ENCODE measurements at places on chromosomes 5 and 9.

DNA sequence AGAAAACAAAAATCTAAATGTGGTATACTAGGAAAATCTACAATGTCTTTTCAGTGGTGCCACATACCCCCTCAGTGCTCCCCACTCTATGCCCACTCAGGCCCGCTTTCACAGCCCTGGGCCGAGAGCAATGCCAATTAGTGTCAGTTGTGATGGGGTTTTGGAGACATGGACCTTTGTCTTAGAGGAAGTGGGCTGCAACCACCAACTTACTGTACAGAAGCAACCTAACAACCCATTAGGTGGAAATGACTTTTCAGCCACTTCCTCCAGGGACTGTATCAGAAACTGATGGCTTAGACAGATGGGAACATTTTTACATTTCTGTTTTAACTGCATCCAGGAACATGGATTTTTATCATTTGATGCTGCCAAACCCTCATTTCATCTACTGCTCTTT lies 268.0 kb downstream of the BNC2 start:
- no peak for DNase-seq

DNA sequence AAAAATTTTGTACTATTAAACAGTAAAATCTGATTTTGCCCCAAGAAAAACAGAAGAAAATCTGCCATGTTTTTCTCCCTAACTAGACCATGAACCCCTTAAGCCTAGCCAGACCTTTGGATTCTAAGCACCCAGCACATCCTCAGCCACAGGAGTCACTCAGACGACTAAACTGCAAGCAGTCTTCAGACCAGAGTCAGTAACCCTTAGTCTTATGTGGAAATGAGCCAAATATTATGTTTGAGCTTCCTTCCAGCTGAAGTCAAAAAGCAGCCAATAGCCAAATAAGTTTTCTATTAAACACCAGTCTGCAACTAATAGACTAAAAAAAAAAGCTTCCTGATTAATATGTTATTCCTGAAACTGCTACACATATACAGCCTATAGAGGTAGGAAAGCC lies 47.4 kb downstream of the GOLPH3 start:
- DNase-seq = no peak

DNA sequence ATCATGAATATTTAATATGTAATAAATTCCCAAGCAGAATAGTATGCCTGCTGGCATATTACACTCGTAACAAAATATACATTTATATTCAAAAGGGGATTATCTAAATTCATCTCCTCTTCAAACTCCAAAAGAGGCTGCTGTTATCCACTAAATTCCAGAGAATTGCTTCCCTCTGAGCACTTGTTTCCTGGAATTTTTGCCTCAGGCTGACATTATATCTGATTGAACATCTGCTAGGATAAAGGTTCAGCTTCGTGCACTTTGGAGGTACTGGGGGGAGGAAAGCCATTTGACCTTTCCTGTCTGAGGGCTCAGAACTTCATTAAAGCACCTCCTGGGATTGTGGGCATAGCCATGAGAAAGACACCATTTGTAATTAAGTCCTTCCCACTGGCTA lies 4.3 kb upstream of the HAPLN1 start:
- DNase-seq = no peak

- DNase-seq = no peak
These were observed 45.4 kb downstream of the PCSK1 start for GRCh38 chr5:96387616-96388015.

DNA sequence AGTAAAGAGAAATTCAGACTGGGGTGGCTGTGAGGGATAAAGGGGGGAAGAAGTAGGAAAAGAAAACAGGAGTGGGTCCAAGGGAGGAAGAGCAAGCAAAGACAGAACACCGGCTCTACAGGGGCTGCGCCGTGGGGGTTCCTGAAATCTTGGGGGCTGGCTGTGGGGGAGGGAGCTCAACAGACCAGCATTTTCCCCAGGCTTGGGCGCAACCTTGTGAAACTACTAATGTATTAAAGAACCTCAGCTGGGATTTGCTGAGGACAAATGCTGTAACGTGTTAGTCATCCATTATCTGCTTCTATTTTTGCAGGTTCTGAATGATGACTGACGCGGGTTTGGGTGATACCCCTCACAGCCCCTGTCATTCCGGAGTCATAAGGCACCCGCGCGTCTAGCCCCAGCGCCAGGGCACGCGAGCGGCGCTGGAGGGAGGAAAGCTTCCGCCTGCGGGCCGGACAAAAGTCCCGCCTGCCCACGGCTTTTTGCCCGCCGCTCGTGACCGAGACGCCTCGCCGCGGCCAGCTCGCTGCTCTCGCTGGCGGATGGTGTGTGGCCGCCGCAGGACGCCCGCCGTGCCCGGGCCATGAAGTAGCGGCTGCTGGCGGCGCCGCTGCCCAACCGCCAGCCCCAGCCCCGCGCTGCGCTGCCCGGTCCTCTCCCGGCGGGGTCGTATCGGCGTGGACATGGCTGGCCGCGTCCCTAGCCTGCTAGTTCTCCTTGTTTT lies 110.6 kb downstream of the PAM start:
- peak; percentile 25 for DNase-seq

GRCh38 chr5:160315968-160316367 lies 3.6 kb upstream of the CCNJL start:
- no peak for DNase-seq

DNA sequence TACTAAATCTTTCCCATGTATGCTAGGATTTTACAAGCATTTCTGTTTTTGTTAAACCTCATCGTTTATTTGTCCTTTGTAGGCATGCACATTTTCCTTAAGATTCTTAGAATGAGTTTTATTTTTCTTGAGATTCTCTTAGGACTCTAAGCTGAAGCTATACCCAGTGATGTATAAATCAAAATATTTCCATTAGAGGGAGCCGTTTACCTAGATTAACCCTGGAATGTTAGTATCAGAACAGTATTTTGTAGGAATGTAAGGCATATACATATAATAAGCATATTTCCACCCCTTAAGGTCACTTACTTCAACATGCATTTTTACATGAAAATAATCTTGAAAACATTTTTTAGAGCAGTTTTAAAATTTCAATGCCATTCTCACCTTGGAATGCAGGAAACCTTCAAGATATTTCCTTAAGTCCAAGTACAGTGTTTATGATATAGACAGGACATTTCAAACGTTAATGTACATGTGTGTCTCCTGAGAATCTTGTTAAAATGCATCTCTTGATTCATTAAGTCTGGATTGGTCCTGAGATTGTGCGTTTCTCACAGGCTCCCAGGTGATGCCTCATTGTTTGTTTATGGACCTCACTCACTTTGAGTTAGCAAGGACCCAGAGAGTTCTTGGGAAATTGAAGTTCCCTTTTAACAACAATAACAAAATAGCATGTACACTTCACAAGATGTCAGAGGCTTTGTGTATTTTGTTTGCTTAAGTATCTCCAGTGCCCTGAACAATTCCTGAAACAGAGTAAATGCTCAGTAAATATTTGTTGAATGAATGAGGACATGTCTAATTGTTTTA lies 34.9 kb upstream of the FCHO2 start:
- peak; percentile 10 for DNase-seq

DNA sequence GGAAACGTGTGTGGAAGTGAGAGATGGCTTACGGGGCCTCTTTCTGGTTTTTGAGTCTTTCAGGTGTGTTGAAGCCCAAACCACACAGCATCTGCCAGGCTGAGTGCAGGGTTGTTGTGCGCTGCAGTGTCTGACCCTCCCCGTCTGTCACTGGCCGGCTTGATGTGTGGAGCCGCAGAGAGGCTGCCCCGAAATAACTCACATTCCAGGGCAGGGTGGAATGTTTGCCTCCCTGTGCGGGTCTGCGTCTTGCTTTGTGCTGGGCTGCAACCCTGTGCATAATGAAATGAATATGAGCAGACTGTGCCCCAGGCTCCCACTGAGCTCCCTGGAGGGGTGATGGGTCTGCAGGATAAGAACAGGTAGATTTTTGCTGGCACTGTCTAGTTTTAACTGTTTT lies 9.9 kb upstream of the PLEKHG4B start:
- no peak for DNase-seq

GRCh38 chr5:80291761-80292160 lies 28.0 kb upstream of the SPZ1 start:
- no peak for DNase-seq

DNA sequence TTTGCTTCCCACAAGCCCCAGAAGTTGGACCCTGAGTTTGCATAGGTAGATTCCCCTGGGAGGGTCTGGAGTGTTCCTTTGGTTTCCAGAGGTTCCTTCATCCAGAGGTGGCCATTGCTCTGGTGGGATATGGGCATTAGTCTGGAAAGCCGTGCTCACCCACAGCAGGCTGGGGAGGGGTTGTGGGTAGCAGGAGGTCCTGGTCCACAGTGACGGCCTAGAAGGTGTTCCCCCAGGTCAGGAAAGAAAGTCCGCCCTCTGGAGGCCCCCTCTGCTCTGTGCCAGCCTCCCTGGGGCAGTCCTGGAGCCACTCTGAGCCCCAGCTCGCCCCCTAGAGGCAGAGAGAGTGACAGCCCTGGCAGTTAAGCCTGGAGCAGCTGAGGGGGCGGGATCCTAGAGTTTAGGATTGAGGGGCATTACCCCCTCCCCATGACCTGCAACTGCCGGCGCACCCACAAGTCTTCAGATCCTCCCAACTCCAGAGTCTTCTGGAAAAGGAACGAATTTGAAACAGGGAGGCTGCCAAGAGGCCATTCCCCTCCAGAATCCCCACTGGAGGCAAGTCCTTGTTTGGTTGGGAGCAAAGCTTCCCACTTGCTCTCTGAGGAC lies 36.8 kb downstream of the NDST1 start:
- DNase-seq = peak; percentile 55

- DNase-seq = no peak
These were observed 185.8 kb downstream of the DEPDC1B start for GRCh38 chr5:60514152-60514551.

- DNase-seq = no peak
These were observed 9.1 kb downstream of the WWC1 start for GRCh38 chr5:168300326-168301182.

DNA sequence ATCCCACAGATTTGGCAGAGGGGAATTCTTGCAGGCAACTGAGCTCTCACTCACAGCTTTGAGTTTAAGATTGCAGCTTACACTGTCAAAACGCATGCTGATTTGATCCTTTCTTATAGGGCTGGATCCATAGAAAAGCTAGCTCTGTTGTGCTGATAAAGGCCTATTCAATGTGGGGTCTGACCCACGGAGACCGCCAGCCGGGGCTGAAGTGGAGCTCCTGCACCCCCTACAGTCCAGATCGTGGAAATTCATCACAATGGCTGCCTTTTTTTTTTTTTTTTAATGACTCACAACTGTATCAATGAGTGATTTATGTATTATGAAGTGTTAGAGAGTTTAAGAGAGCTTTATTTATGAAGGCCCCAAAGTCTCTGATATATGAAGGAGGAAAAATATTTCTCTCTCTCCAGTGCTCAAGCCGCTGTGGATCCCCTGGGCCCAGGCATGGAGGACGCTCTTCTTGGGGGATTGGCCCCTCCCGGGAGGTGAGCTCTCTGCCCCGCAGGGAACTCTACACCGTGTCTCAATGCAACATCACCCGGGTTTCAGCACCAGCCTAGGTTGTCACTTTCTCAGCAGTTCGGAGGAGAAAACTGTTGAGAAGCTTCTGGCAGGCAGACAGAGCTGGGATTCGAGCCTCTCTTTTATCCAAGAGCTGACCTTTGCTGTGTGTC lies 700.2 kb downstream of the IRX1 start:
- DNase-seq = no peak

DNA sequence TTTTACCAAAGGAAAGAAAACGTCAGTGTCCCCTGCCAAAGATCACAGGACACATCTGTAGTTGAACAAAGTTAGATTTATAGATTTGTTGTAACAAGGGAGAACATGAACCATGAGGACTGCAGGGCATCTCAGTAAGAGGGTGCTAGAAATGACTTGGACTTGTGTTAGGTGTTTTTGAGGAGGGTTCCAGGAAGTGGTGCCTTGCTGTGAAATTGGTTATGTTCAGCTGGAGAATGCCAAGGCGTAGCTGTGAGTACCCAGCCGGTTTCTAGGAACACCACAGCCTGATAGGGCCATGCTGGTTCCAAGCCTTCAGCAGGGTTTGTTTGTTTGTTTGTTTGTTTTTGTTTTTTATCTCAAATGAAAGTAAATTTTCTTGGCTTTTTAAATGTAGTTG lies 5.3 kb downstream of the SPEF2 start:
- no peak for DNase-seq

GRCh38 chr9:137494104-137494544 lies 35.0 kb upstream of the NSMF start:
- DNase-seq = no peak

DNA sequence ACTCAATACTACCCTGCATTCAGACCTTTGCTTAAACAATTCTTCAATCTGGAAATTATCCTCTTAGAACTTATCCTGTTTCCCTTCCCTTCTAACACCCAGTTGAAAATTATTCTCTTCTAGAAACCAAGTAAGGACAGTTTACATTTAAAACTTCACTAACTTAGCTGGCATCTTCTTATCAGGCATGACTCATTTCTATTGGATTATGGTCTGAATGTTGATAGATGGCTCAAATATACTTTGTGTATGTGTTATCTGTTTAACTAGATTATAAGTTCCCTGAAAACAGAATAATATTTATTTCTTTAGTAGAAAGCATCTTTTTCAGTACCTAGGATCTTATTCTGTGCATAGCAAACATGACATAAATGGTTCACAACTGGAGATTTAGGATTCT lies 161.9 kb downstream of the PPP2R2B start:
- no peak for DNase-seq

DNA sequence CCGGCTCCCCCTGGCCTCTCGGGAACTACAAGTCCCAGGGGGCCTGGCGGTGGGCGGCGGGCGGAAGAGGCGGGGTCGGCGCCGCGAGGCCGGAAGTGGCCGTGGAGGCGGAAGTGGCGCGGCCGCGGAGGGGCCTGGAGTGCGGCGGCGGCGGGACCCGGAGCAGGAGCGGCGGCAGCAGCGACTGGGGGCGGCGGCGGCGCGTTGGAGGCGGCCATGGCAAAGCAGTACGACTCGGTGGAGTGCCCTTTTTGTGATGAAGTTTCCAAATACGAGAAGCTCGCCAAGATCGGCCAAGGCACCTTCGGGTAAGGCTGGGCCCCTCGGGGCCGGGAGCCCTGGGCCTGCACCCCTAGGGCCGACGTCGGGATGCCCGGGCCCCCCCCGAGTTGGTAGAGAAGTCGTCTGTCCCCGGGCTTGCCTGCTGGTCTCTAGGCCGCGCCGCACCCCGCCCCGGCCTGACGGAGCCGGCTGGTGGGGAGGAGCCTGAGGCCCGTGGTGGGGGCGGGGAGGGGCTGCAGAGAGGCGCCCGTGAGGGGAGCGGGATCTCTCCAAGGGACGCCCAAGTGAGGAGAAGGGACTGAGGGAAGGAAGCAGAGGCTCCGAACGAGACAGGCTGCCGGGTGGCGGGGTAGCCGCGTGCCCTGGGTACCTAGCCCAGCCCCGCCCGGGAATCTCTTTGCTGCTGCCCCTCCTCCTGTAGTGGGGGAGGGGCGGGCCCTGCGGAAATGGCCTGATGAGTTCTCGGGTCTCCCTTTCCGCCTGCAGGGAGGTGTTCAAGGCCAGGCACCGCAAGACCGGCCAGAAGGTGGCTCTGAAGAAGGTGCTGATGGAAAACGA lies at the start of gene CDK9:
Gene CDK9, plus strand, starts transcription at position 102 of the 840 bp plus-strand sequence. Its CDS starts 115 bp downstream, at position 217.
- DNase-seq = peak; percentile 94

- DNase-seq = peak; percentile 2
These were observed 84.7 kb downstream of the CMYA5 start for GRCh38 chr5:79774171-79774854.

DNA sequence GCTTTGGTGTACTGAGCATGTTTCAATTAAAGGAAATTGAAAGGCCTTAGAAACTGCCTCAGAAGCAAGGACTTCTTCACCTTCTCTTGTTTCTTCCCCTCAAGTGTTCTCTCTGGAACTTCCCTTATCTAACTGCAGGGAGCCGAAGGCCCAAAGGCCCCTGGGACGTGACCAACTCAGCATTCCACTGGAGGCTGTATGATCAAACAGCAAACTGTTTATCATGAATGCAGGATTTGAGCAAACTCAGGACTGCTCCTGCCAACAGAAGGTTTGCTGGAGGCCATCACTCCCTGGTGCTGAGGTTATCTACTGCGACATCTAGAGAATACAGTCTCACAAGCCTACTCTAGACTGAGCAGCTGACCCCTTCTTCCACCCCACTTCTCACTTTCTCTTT lies 4.8 kb upstream of the CDH10 start:
- DNase-seq = no peak

Measured in CD4-positive, alpha-beta T cell treated with Interleukin-17A for 1 hour (primary cell).